NCI-H1694 treated with DMSO at 0.1 percent for 48 hours (cell line): ENCODE measurements at places on chromosomes 11 and 22.
A peak's percentile ranks its signal among the peaks of the same experiment; 100 is the strongest.

DNA sequence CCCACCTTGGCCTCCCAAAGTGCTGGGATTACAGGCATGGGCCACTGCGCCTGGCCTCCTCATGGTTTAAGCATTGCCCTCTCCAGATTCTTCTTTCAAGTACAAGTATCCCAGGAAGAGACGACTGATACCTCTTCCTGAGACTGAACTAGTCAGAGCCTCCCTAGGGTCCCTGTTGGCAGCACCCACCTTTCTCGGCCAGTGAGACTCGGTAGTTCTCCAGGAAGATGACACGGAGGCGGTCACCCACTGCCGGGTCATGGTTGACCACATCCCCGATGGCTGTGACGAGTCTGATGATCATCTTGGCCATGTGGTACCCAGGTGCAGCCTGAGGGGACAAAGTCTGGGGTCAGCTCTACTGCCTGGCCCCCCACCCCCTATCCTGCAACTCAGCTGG, 7.2 kb upstream of the RASGRP2 start:
- DNase-seq, result no peak

DNA sequence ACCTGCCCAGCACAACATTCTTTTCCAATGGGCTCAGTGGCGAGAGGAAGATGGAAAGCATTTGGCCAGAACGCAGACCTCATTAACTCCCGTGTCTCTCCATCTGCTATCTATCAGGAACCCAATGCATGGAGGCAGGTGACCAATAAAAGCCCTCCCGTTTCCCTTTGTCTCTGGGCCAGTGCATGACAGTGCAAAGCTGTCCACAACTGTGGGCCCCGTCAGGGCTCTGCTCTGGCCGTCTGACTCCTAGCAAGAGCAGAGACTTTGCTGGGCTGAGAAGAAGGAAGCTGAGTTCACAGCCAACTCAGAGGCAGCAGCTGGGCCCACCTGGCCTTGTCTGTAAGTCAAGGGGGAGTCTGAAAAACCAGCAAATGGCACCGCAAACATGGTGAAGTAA, 177.8 kb downstream of the TENM4 start:
- DNase-seq, result no peak

GRCh38 chr11:123258877-123259276, 63.8 kb upstream of the CLMP start:
- no peak for DNase-seq

GRCh38 chr11:13333456-13333957, 55.9 kb downstream of the BMAL1 start:
- DNase-seq, result no peak

- DNase-seq, result no peak
Observed at GRCh38 chr11:3623767-3624458, 17.9 kb downstream of the ART5 start.

DNA sequence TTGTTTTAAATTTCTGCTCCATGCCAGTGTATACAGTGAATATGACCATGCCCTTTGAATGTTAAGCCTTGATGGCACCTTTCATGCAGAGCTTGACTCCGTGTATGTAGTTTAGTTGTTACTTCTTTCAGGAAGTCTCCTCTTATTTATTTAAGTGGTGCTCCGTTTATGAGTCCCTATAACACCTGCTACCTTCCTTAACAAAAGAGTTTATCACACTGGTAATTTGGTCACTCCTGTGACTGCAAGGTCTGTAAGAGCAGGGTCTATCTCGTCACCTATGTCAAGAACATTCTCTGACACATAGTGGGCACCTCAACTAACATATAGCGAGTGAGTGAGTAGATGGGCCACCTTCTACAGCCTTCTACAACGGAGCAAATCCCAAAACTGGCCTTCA, 152.5 kb downstream of the CCDC34 start:
- no peak for DNase-seq

DNA sequence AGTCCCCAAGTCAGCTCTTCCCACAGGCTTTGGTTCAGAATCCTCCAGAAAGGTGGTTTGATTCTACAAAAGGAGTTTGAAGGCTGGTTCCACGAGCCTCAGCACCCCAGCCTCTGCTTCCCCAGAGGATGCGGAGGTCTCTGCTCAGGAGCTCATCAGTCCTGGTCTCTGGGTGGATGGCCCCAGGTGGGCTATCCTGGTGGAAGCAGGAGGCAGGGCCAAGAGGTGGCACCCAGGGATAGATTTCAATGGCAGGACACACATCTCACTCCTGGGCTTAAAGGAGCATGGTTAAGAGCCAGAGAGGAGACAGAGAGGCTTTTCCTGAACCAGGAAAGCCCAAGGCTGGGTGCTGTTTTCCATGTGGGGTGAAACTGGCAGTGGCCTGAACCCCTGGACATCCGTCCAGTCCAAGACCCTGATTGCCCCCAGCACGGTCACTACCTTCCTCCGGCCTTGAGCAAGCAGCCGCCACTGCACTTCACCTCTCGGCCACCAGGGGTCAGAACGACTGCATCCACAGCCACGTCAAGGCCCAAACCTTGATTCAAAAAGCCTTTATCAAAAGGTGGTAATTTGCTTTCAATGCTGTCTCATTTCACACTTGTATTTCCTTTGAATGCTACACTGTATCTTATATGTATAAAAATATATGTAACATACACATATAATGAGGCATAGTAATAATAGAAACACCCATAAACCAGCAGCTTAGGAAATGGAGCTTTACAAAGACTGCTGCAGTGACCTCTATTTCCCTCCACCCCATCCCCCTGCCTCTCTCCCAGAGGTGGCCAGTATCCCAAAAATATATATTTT, 19.3 kb upstream of the FXYD2 start:
- no peak for DNase-seq

GRCh38 chr11:117179048-117179999, 781 bp downstream of the SIDT2 start:
- DNase-seq, result no peak

DNA sequence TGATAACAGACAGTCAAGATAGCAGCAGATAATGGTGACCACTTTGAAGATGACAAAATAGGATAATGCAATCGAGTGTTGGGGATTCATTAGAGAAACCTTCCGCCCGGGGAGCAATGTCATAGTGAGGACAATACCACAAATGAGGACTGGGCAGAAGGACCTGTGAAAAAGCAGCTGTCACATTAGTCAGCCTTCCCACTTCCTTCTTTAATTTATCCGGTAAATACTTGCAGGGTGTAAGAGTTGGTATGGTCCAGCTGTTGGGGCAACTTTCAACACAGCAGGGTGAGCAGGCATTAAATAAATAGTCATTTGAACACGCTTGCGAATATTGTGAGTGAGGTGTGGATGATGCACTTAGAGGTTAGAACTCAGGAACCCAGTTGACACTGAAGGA, 132.5 kb upstream of the KIRREL3 start:
- no peak for DNase-seq

DNA sequence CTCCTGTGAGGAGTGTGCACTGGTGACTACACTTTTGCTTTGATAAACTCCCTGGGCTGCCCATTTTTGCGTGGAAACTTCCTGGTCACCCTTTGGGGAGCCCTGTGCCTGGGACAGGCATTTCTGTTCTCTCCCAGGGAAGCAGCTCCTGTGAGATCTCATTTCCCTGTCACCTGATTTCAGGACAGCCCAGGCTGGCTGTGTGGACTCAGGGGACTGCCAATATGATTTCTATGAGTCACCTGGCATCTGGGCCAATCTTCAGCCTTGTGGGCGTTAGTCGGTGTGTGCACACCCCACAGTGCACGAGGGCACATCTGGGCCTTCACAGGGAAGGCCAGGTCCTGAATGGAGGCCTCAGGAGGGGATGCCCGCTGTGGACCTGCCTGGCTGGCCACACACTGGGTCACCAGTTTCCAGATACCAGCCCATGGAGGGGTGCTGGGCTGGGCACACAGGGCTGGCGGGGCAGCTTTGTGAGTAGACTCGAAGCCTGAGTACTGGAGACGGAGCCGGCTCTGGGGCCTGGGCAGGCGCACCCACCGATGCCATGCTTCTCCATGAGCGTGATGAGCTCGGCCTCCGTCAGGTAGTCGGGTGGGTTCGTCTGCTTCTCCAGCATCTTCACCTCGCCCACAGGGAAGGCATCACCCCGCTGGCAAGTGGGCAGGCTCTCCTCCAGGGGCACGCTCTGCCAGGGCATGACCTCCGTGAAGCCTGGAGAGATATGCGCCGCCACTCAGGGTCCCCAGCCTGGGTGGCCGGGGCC, 9.4 kb upstream of the PPM1F start:
- no peak for DNase-seq

DNA sequence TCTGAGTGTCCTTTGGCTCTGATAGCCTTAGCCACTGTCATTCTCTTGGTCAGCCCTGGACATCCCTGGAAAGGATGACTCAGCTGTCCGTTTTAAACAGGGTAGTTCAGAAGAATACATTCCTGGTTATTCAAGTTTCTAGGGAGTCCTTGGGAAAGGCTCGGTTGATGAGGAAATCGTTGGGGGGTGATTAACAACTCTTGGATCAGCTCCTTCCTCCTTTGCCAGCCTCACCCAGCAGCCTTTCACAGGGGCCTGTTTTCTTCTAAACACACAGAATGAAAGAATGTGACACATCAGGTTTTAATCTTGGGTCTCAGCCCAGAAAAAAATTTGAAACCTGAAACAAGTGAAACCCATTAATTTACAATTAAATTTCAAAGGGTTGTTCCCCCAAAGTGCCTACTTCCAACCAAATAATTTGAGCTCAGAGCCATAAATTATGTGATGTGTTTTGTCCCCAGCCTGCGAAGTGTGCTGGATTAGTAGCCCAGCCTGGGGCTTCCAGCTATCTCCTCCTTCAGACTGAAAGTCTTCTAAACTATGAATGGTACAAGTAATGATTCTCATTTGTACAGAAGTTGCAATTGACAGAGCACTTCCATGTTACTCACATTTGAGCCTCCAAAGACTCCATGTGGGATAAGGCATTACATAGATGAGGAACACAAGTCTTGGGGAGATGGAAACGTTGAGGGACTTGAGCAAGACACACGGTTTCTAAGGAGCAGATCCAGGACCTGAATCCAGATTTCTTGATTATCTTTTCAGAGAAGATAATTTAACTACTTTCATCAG, 19.3 kb upstream of the MRGPRX2 start:
- DNase-seq, result no peak

GRCh38 chr11:77442394-77443053, 31.4 kb downstream of the PAK1 start:
- DNase-seq, result no peak

GRCh38 chr11:13577881-13578280, 82.1 kb upstream of the PTH start:
- DNase-seq, result no peak

- DNase-seq, result no peak
Observed at GRCh38 chr11:112525270-112525669, 264.6 kb upstream of the PLET1 start.

DNA sequence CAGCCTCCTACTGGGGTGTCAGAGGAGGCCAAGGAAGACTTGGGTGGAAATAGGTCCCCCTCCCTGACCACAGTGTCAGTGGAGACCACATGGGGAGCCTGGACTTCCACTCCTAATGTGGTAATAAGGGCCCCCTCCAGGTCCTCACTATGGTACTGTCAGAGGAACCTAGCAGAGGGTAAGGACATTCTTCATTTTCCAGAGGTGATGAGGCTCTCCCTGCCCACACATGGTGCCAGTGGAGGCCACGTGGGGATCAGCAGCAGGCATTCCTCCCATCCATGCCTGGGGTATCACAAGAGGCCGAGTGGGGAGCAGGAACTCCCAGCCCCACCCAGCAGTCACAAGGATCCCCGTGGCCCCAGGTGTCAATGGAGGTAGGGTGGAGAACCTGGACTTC, 6.5 kb upstream of the CLDN5 start:
- no peak for DNase-seq

DNA sequence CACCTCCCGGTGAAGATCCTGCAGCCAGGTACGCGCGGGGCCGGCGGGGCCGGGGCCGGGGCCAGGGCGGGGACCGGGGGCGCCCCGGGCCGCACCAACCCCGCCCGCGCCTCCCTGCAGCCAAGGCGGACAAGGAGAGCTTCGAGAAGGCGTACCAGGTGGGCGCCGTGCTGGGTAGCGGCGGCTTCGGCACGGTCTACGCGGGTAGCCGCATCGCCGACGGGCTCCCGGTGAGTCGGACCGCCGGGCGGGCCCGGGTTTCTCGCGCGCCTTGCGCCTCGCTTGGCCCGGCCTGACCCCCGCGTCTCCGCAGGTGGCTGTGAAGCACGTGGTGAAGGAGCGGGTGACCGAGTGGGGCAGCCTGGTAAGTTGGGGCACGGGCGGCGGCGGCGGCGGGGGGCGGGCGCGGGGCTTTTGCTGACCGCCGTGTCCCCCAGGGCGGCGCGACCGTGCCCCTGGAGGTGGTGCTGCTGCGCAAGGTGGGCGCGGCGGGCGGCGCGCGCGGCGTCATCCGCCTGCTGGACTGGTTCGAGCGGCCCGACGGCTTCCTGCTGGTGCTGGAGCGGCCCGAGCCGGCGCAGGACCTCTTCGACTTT, 531 bp downstream of the PIM3 start:
- DNase-seq, result no peak

DNA sequence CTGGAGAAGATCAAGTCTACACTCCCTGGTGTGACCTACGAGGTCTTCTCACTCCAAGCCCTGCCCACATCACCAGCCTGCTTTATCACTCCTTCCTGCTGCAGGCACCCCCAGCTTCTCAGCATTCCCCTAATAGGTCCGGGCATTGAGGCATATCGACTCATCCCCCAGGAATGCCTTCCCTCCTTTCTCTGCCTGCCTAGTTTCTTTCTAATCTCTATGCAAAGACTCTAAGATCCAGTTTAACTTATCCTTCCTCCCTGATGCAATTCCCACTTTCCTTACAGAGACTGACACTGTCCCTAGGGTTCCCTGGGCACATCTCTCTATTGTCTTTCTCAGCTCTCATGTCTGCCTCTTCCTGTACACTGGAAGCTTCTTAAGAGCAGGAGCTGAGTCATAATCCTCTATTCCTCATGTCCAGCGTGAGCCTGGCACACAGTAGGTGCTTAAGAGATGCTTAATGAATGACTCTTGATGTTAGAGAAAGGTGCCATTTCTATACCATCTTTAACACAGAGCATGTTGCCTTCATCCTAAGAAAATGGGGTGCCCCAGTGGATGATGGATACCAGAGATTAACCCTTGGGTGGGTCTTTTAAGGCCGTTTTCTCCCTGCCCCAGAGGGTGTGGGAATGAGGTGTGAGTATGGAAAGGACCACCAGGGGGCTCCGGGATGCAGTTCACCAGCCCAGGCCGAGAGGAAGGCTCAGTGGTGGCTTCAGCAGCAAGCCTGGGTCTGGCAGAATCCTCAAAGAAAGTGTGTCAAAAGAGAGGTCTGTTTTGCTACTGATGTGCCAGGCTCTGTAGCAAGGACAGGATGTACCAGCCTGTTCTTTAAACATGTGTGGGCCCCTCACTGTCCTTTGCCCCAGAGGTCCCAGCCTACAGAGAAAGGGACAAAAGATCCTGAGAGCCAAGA, 34.7 kb downstream of the PARVA start:
- peak; percentile 42 for DNase-seq

- DNase-seq, result no peak
Observed at GRCh38 chr11:74696500-74696899, 34.7 kb downstream of the CHRDL2 start.
